Brain (organoid and tissue), 16 donors: ENCODE measurements at places on chromosomes 11 and 22. TPM values are rescaled to one million over a fixed set of nuclear protein-coding genes. Genes with fewer than 3 reads are reported as not detected.

DNA sequence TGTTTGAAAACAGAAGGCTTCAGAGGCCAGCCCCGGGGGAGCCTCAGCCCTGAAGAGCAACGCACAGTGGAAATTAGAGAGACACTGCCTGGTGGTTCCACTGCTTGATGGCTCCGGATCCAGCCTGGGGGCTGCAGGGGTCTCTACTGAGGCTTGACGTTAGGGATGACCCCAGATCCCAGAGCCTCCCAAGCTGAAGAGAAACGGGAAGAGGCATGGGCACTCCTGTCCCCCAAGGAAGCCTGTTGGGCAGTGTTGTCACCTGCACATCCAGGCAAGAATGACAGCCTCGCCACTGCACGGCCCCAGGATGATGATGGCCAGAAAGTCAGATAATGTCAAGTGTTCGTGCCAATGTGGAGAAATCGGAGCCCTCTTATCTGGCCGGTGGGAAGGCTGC is 56.8 kb upstream of the FGF3 start:
- no peak for DNase-seq

GRCh38 chr11:94245121-94245520 is 59.3 kb upstream of the IZUMO1R start:
- no peak for DNase-seq

CEP126 gene
- polyA plus RNA-seq, result 0.85 TPM

FGF19 gene
- polyA plus RNA-seq, result not detected

- no peak for DNase-seq
Observed at GRCh38 chr11:90947930-90948329, 725.1 kb upstream of the CHORDC1 start.

GRCh38 chr22:39520226-39521105 is at the start of gene ATF4:
Gene ATF4 (plus strand): TSS chr22:39520562. CDS start chr22:39521446, 884 bp downstream.
- peak; percentile 80 for DNase-seq

GRCh38 chr11:114738954-114739353 is 60.6 kb downstream of the NXPE2 start:
- peak; percentile 69 for DNase-seq

DNA sequence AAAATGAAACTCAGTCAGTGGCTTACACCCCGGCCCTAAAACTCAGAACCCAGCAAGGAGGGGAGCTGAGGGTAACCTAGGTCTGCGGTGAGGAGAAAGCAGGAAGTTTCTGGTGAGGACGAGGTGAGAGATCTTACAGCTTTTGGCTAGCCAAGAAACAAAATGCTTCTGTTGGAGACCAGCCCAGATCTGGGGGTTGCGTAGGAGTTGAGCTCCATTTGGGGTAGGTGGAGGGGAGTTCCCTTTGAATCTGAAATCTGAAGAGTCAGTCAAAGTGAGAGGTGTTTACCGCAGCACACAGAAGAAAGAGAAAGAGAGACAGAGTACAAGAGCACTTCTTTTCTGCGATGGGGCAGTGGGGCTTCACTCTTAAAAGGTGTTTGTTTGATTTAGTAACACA is 29.6 kb downstream of the EHF start:
- DNase-seq, result peak; percentile 57

TUT1 gene
- polyA plus RNA-seq, result 28.4 TPM

GRCh38 chr22:49594078-49594477 is 233.6 kb downstream of the BRD1 start:
- DNase-seq, result no peak

SCUBE1 gene
- polyA plus RNA-seq, result 0.29 TPM

DNA sequence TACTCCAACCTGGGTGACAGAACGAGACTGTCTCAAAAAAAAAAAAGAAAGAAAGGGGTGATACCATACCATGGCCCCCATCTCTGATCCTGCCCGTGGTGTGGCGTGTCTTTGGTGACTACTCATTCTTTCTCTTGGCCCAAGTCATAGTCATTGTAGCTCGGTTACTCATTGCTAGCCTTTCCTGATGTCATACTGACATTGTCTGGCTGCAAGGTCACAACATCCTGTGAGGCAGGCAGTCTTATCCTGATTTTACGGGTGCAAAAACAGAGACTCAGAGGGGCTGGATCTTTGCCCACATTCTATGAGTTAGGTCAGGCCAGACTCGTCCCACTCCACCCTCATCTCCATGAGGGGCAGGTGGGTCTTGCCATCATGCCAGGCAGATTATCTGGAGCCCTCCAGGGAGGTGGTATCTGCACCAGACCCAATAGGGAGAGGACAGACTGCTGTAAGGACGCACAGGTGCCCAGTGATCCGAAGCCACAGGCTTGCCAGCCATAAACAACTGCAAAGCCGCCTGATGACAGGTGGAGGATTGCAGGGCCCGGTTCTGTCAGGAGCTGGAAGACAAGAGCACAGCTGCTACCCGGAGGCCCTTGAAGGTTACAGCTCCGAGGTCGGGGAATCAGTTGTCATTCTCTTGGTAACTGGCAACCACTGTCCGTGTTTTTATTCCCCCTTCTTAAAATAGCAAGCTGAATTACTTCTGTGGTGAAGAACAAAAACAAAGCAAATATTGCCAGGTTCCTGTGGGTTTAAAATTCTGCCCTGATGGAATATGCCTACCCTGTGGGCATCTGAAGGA is 13.8 kb downstream of the TOM1 start:
- peak; percentile 20 for DNase-seq

LRRC10B gene
- polyA plus RNA-seq, result 5.1 TPM

DNA sequence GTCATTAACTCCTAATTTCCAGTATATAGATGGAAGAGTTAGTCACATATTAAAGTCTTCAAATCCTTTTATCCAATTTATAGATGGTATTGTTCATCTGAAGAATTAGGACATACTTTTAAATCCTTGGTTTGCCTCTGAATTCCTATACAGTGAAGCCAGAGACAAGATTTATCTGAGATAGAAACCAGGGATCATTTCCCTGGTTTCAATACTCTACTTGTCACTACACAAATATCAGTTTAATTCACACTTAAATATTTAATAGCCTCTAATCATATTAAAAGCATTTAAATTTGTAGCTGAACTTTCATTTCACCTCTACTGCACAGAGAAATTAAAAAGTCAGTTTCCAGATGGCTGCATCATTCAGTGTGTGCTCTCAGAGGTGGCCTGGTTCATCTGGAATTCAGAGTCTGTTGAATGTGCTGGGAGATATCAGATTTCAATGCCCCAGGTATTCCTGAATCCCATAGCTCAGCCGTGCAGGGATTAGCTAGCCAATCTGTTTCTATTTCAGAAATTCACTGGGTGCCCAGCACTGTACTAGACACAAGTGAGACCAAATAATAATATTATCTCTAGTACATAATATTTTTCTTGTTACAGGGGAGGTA is 344.3 kb downstream of the AASDHPPT start:
- DNase-seq, result peak; percentile 34

DNA sequence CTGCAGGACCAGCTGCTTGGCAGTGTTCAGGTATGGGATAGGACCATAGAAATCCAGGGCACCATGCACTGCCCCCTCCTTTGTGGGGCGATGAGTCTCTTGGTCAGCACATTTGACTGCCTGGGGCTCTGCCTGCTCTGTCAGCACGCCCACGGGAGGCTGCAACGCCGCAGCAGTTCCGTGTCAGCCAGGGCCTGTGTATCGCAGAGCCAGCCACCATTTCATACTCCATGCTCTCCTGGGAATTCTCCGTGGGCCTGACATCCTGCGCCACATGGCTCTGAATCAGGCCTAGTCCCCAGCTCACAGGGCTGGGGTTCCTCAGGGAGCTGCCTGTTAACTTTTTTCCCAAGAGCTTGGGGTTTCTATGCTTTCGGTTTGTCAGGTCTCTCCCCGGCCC is 16.9 kb upstream of the RELT start:
- DNase-seq, result no peak

DNA sequence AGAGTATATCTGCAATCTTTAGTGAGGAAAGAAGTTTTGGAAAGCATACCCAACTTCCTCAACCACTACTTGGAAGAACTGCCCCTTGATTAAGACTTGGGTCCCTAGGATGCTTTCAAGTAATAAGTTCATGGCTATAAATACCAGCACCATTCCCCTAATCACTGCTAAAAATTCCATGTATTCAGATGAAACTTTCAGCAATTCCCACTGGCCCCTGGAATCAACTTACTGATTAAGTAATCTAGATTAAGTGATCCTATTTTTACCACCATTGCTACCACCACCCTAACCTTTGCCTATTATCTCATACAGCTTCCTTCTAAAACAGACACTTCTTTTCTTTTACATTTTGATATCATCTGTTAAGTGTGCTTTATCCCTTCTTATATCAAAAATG is 10.5 kb downstream of the PICALM start:
- DNase-seq, result no peak

ARHGAP42 gene
- polyA plus RNA-seq, result 0.59 TPM

DNA sequence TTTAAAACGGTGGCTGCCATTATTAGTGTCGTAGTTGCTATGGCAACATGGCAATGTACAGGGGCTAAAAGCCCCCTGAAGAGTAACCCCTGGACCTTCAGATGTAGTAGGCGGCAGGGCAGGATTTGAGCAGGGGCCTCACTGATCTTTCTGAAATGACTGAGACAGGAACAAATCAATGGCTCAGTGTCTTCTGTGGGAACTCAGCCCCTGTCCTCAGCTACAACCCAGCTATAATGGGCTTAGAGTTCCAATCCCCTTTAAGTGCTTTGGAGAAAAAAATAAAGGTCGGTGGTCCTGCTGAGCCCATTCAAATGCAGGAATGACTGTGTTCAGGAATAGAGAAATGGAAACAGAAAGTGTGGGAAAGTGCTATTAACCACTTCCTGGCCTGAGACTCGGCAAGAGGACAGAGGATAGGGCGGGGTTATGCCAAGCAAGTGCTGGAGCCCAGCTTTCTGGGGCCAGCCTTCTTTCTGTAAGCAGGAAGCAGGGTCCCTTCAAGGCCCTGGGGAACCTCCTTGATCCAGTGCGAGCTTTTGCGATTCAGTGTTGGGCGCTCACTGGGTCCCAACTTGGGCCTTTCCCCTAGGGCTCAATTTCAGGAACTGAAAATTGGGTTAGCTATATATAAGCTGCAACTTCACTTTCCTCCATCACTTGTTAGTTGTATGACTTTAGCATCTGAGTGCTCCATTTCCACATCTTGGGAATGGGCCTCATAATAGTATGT is 6.1 kb upstream of the CD82 start:
- DNase-seq, result no peak

LUZP2 gene
- 0.51 TPM for polyA plus RNA-seq

C1QTNF4 gene
- polyA plus RNA-seq, result 15.8 TPM

DNA sequence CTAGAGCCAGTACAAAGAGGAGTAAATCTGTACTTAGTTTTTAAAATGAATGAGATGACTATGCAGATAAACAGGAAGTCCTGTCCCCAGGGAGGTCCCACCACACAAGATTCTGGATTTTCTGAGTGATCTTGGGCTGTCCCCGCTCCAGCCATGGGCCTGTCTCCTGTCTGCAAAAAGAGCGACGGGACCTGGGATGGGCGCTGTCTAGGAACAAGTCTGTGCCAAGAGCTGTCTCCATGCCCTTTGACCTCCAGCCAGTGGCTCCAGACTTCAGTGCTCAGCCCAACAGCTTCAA is 6.0 kb downstream of the CSNK1E start:
- DNase-seq, result no peak

DNA sequence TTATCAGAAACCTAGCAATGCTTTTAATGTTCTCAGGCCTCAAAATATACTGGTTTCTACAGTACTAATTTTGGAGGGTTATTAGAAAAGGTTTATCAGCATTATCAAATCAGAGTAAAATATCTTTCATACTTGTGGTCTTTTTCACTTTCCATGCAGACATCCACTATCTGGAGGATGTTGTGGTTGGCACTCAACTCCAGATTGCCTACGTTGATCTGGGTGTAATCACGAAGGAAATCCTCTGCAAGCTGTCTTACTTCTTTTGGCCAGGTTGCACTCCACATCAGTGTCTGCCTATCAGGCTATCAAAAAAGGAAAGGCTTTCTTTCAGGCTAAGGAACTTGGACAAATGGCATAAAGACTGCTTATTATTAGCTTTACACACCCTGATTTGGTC is 11.6 kb downstream of the DDX17 start:
- DNase-seq, result no peak

DNA sequence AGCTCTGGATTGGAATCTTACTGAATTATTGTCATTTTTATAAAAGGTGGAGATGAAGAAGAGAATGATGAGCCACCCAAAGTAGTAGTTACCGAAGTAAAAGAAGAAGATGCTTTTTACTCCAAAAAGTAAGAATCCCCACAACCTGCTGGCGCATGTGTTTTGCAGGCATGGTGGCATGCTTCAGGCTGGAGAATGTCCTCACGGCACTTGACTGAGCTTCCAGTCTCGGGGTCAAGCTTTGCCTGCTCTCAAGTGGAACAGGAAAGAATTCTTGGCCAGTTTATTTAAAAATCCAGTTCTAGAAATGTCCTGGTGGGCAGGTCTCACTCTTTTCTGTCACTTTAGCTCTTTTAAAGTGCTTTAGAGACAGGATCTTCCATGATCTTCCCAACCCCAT is 17.5 kb downstream of the NUP50 start:
- no peak for DNase-seq

DNA sequence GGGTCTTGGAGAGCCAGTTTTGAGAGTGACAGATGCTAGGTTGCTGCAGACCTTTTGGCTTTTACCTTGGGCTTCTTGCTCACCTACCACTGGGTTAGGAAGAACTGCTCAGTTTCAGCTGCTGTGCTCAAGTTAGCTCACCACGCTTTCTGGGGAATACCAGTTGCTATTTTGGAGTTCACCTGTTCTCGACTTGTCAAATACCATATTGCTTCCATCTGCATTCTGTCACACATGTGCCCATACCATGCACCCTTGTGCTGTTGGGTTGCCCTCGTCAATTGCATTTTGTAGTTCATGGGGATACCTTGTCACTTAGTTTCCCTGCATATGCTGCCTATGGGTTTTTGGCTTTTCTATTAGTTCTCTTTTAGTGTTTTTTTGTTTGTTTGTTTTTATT is 23.0 kb upstream of the BARX2 start:
- DNase-seq, result no peak

HBE1 gene
- not detected for polyA plus RNA-seq

- no peak for DNase-seq
Observed at GRCh38 chr11:122339436-122340060, 223.5 kb upstream of the BLID start.

GRCh38 chr11:45964911-45965389 is 42.5 kb downstream of the LARGE2 start:
- DNase-seq, result peak; percentile 94

DNA sequence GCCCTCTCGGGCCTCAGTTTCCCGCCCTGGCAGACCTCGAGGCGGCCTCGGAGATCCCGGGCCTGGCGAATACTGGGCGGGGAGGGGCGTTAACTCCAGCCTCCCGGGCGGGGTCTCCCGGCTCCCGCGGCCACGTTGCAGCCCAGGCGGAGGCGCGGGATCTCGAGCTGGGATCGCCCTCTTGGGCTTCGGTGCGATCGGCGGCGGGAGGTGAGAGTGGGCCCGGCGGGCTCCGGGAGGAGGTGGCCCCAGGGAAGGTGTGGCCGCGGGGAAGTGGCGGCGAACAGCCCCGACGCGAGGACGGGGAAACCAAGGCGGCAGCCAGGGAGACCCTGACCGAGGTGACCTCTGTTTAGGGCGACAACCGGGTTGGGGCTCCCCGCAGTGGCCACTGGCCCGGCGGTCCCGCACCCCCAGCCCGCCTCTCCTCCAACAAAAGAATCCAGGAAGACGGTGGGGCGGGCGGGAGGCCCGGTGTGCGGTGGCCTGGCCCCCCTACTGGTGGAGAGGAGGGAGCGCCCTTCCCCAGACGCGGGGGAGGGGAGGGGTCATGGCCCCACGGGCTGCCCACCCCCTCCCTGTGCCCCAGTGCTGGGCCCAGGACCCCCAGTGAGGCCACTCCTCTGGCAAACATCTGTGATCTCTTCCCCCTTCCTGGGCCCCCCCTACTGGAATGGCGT is at the start of gene PHETA2:
Gene PHETA2, plus strand, starts transcription at position 117 of the 680 bp plus-strand sequence. CDS start 3,046 bp downstream, outside the sequence.
- peak; percentile 27 for DNase-seq

- DNase-seq, result no peak
Observed at GRCh38 chr11:112004389-112004788, 20.8 kb upstream of the DLAT start.

TPBGL gene
- 3.0 TPM for polyA plus RNA-seq

- DNase-seq, result no peak
Observed at GRCh38 chr11:133191931-133192330, 340.4 kb downstream of the OPCML start.
